ENCODE measurements at places on chromosomes 3 and 15. TPM values are rescaled to one million over a fixed set of nuclear protein-coding genes. Genes with fewer than 3 reads are reported as not detected.

Gene MORC1
- not detected for total RNA-seq

Gene HTR3E
- total RNA-seq: not detected

DNA sequence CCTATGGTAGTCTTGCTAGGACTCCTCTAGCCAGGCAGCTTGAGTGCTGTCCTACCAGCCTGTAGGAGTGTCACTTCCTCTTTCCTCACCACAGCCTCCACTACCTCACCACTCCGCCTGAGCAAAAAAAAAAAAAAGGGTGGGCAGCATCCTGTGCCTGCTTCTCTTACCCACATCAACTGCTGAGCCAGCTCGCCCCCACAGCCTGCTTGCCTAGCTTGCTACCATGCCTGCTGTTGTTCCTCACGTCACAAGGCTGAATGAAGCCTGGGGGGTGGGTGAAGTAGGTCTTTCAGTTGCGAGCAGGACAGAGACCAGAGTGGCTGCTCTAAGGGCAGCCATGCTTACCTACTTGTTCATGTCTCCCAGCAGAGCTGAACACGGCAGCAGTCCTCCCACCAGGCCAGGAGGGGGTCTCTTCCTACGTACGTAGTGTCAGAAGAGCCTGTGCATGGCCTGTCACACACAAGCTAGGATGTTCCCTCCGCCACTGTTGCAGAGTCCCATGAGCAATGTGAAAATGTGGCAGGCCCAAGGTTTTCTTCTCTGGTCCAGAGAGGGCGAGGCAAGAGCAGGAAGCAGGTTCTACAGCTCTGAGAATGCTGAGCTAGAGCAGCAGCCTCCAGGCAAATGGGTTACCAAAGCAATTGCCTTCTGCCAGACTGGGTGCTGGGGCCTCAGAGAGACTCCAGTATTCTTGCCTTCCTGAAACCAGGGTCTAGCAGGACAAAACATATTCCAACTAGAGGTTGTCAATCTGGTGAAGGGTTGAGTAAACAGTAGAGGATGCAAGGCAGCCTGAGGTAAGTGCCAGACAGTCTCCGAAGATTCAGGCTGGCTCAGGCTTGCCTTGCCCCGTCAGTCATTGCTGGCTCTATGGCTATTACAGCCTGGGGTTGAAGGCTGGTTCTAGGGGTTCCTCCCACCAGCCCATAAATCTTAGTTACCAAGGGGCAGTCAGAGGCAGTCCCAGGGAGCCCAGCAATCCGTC lies 8.1 kb downstream of the PPM1M start:
- peak; percentile 68 for DNase-seq

DNA sequence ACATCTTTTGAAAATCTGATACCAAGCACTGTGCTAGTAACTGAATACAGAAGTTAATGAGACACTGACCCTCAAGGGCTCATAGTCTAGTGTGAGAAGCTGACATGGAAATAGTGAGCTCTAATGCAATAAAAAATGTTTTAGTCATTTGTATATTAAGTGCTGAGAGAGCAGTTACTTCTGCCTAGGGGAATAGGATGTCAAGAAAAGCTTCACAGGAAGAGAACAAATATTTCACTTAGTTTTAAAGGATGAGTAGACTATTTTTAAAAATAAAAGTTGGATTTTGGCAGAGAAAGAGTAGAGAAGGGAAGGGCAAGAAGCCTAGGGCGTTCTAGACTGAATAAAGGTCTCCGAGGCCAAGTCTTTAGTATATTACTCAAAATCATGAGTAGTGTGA lies 158.4 kb downstream of the ATG7 start:
- DNase-seq: no peak

DNA sequence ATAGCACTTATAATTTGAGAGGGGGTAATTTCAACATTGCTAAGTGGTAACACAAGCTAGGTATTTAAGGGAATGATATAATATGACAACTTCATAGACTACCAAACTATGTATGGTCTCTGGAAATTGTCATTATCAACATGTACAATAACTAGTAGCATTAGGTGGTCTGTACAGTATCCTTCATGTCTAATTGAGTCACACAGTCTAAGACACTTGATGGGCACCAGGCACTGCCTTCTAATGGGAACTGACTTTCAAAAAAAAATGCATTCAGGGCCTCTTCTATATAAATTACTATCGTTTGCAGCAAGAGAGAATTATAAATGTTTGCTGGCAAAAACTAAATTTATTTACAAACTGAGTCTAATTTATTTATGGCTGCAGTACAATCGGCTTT lies 271.8 kb downstream of the MECOM start:
- DNase-seq: no peak

GRCh38 chr3:78917536-78917935 lies 850.3 kb downstream of the ROBO1 start:
- DNase-seq: no peak

DNA sequence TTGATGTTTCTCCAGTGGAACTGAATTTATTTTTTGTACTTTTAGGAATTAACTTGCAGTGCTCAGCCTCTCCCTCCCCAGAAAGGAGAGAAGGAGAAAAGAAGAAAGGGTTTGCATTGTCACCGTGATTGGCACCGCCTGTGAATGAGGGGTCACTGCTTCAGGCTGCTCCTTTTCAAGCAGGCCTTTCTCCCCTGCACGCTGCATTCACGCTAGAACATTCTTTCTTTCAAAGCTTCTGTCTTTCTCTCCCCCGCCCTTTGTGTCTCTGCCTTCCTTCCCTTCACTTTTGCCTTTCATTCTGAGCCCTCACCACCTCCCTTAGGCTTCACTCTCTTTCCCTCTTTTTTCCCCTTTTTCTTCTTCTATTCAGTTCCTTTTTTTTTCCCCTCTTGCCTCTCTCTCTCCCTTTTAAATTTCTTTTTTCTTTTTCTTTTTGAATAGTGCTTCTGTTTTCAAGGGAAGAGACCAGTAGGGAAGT lies 42.4 kb downstream of the ZNF710 start:
- DNase-seq: no peak

Data from dermis blood vessel endothelial cell (primary cell).